ENCODE measurements at places on chromosomes 2 and 18. TPM values are rescaled to one million over a fixed set of nuclear protein-coding genes. Genes with fewer than 3 reads are reported as not detected.

CHRNG gene
- total RNA-seq, result not detected

B4GALT6 gene
- total RNA-seq, result 6.5 TPM

C2orf80 gene
- total RNA-seq, result not detected

DNA sequence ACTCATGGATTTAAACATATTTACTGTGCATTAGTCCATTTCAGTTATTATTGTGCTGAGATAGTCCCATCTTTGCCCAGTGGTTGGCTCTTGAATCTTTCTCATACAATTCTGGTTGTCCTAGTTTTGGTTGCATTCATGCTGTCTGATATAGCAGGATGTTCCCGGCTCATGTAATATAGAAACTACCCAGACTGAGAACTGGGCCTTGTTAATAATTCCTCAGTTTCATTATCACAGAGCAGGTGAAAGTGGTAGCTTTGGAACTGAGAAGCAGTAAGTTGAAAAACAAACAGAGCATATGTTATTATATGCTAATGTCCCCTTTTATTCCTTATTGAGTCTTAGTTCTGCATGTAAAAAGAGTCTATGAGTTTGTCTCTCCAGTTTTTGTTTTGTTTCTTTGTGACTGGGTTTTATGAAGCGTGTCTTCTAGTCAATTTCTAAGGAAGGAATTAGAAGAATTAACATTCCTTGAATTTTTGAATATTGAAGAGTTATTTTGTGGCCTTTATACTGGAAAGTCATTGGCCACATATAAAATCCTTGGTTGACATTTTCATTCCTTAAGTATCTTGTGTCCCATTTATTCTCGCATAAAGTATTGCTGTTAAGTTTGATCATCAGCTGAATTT, 43.3 kb downstream of the EIF5B start:
- DNase-seq, result no peak
- H3K4me3 ChIP-seq, result no peak overlapping the region
